ENCODE measurements at places on chromosomes 13 and 19.

GRCh38 chr19:35977446-35978222 lies 17.4 kb upstream of the SDHAF1 start:
- DNase-seq = peak; percentile 37

GRCh38 chr13:25768376-25768775 lies 283.4 kb downstream of the SHISA2 start:
- DNase-seq = no peak

DNA sequence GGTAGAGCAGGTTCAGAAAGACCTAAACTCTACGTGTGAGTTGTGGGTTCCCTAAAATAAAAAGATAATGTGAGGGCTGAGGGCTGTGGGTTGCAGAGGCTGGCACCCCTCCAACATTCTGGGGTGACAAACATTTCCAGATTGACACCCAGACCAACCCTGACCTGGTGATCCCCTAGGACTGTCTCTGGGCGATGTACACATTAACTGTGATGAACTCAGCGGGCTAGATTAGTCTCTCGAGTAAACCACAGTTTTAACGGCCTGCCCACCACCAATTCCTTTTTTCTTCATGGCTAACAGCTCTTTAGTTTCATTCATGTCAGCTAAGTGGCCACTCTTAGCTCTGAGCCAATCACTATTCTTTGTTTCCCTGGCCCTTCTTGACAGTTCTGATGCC lies 24.8 kb downstream of the SIAH3 start:
- no peak for DNase-seq

DNA sequence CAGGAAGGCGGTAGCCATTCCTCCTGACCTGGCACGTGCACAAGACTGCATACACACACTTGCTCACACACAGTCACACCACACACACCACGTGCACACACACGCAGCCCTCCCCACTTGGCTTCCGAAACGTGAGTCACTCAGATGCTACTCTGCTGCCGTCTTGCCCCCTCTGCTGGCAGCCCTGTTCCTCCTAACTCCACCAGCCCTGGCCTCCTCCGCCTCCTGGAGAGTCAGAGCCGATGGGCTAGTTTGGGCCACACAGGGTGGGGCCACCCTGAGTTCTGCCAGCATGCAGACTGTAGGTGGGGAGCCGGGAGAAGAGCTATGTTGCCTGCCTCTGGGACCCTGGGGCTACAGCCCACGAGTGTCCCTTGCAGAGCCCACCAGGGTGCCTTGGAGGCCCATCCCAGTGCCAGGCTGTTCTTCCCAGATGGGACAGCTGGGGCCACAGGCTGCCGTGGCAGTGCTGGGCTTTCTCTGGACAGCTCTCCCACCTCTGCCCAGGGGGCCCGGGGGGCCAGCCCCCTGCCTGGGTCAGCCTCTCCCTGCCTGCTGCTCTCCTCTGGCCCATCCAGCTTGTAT lies 12.1 kb downstream of the PIN1 start:
- DNase-seq = peak; percentile 43

DNA sequence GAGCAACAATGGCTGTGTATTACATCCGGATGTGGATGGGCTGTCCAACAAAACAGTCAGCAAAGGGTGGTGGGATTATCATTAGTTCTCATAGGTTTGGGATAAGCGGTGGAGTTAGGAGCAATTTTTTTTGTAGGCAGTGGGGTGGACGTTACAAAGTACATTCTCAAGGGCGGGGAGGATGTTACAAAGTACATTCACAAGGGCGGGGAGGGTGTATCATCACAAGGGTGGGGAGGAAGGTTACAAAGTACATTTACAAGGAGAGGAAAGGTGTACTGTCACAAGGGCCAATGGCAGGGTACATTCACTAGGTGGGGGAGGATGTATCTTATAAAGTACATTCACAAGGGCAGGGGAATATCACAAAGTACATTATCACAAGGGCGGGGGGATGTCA lies 20.8 kb upstream of the ZNF561 start:
- no peak for DNase-seq

DNA sequence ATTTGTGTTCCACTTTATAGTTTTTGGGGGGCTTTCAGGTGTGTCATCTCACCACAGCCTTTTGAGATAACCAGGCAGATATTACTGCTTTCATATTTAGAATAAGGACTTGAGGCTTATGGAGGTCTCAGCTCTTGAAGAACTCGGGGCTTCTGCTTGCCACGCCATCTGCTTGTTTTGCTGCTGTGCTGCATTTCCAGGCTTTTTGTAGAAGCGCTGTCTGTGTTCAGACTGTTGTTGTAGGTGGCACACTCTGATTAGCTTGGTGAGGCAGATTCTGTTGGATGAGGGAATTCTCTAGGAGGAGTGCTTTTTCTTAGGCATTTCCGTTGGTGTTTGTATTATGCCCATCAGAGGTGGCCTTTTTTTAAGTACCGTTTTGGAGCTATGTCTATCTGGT lies 57.2 kb downstream of the WASF3 start:
- DNase-seq = no peak

GRCh38 chr13:34255711-34256110 lies 437.8 kb downstream of the RFC3 start:
- no peak for DNase-seq

DNA sequence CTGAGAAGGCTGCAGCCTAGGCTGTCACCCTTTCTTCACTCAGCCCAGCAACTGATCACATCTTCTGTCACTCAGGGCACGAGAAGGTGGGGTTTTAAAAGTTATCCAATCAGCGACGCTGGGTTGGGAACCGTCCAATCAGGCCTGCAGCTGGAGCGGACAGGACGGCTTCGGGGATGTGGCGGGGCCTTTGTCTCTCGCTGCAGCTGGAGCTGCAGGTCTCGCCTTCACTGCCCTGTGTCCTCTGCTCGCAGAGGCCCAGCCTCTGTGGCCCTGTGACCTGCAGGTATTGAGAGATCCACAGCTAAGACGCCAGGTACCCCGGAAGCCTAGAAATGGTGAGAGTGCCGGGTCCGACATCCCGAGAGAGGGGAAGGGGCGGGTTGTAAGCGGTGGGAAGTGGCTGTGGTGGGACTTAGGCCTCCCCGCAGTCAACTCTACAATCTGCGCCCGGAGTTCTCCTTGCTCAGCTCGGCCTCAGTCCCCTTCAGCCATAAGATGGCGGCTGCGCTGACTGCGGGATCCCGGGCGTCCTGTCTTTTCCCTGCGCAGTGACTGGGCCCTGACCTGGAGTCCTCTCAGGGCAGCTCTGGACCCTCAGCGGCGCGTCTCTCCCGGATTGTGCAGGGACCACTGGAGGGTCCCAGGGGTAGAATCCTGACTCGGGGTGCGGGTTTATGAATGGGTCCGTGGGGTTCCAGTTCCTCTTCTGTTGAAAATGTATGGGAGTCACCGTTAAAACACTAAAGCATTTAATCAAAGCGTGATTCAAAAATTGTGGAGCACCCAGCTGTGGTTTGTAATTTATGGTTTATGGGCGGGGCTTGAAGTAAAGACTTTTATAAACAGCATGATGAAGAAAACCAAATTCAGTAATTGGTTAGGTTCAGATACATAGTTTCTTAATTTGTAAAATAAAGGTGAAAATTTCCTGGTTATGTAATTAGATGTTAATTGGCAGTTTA lies at the start of gene ZNF714:
TSS of gene ZNF714 (plus strand) at position 193 of the 965 bp plus-strand sequence. CDS start 16,066 bp downstream, outside the sequence.
- DNase-seq = peak; percentile 90

GRCh38 chr19:52138278-52138982 lies 1.3 kb downstream of the ZNF616 start:
- peak; percentile 10 for DNase-seq

DNA sequence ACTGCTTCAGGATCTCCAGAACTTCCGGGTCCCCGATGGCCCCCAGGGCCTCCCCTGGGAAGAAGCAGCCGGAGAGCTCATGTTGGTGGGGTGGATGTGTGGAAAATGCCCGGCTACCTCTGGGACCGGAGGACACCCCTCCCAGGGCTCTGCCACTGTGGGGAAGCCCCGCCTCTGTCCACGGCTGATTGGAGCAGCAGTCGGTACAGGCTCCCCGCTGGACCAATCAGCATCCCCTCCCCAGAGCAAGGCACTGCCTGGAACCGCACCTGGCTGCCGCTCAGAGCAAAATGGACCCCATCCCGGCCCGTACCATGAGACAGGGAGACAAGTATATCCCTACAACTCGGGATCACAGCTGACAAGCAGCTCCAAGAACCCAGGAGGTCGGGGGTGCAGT lies 6.4 kb downstream of the DOHH start:
- DNase-seq = peak; percentile 67

- DNase-seq = peak; percentile 28
Measured at GRCh38 chr19:13215572-13216380, 65.6 kb downstream of the IER2 start.

DNA sequence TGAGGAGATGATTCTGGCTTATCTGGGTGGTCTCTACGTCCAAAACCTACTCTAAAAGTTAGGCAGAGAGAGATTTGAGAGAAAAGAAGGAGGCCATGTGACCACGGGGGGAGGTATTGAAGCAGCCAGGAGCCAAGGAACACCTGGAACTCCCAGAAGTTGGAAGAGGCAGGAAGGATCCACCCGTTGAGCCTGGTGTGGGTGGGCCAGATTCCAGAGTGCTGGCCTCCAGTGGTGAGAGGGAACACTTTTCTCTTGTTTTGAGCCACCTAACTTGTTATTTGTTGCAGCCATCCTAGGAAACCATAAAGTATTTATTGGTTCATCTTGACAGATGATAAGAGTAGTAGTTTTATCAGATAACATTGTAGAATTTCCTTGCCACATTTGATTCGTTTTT lies 396.9 kb downstream of the MYO16 start:
- no peak for DNase-seq

Data from activated CD4-positive, alpha-beta T cell treated with anti-CD3 and anti-CD28 coated beads, Interleukin-2, Interleukin-6, amounts not matched to agents 100 ng/mL and 50 ng/mL, durations not matched to agents 16 hours and 8 hours (primary cell).